Right lung (tissue), 10 donors: ENCODE measurements at places on chromosomes 11 and 22.

GRCh38 chr11:20088397-20089225, 71.7 kb downstream of the DBX1 start:
- DNase-seq: no peak

GRCh38 chr11:63745304-63746170, 23.0 kb downstream of the ZFTA start:
- no peak for DNase-seq

GRCh38 chr11:74535371-74536160, 42.0 kb upstream of the LIPT2 start:
- DNase-seq: no peak

DNA sequence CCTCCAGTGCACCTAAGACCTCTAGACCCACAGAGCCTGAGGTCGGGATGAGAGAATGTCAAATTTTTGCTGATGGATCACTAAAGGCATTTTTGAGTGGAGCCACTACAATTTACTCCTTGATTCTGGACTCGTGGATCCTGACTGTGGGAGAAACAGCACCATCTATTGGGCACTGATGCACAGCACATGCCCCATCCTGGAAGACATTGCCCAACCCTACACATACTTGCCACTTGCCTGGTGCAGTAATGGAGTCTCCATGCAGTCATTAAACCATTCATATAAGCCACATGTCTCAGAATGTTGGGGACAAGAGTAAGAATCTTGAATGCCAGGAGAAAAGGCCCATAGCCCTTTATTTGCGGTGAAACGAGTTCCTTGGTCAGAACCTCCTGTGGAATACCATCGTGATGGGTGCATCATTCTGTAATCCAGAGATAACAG, 103.9 kb downstream of the GGTLC2 start:
- DNase-seq: no peak

DNA sequence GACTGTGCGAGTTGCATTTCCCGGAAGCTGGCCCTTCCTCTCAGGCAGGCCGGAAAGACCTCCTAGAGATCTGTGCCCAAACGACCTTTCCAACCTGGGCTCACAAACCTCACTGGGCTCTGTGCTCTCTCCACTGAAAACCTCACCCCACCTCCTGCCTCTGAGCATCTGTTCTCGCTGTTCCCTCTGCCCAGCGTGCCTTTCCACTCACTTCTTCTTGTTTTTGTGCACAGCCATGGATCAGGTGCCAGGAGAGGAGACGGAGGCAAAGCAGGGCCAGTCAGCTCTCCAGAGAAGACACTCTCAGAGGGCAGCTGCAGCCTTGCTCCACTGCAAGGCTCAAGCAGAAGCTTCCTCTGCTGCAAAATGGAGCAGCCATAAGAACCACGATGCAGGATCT, 10.9 kb upstream of the CPT1A start:
- no peak for DNase-seq

- DNase-seq: no peak
These were observed 616 bp downstream of the BTBD10 start for GRCh38 chr11:13462311-13462900.

- DNase-seq: no peak
These were observed 14.2 kb downstream of the DDX10 start for GRCh38 chr11:108679045-108679444.

- no peak for DNase-seq
These were observed 104.9 kb downstream of the GAB2 start for GRCh38 chr11:78312712-78313111.

GRCh38 chr11:17901481-17901880, 111.4 kb downstream of the SERGEF start:
- no peak for DNase-seq

DNA sequence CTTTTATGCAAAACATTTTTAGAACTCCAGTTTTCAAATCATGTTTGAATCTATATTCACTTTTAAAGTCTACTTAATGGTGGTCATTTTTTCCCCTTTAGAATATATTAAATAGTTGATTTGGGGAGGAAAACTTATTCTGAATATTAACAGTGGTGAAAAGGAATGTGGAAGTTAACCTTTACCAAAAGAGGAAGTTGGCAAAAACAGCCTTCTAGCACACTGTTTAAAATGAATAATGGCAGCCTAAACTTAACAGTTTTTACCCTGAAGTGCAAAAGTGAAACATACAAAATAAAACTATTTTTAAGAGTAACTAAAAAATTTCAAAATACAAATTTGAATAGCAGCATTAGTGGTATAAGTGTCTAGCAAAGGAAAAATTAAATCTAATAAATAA, 86.4 kb downstream of the GRK3 start:
- no peak for DNase-seq

DNA sequence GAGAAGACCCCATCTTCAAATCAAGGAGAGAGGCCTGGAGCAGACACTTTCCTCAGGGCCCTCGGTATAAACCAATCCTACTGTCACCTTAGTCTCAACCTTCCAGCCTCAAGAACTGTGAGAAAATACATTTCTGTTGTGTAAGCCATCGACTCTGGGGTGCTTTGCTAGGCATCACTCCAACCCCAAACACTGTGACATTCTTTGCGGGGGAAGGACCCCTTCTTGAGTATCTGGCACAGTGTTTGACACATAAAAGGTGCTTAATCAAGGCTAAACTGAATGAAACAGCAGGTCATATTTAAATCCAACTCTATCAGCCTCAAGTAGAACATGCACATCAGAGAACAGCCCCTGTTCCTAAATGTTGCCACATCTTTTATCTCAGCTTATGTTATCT, 558.1 kb downstream of the INSC start:
- DNase-seq: no peak

DNA sequence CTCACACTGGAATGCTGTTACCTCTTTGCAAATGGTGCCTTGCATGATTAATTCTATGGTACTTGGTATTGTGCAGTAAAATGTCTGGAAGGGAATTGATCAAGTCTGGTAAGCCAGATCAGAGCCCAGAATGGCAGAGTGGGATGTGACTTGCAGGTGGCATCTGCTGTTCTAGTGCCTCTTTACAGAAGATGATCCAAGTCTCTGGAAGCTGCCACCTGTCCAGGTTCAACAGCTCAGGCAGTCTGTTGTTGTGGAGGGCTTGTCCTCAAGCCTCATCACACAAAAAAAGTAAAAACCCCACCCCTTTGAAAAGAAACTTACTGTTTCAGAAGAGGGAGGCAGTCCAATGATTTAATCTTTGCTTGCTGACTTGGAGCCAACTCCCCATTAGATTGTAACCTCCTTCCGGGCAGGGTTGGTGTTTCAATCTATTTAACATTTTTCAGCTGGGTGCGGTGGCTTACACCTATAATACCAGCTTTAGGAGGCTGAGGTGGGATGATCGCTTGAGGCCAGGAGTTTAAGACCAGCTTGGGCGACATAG, 17.1 kb downstream of the ZNRF3 start:
- DNase-seq: no peak

DNA sequence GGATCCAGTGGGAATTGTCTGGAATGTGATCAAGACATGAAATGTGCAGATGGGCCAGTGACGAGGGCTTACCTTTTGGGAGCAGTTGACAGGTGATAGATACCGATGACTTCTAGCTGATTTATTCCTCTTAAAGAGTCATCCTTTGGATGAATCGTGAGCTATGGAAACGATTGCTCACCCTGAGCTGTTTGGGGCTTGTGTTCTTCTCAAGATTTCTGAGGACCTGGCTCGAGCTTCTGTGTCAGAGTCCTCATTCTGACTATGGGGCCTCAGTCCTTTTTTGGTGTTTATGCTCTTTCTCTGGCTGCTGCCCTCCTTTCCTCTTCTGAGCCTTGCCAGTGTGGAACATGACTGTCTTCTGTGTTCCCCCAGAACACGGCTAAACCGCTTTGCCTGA, 11.9 kb upstream of the AMPD3 start:
- no peak for DNase-seq

GRCh38 chr22:42343531-42344081, 73.2 kb upstream of the TCF20 start:
- no peak for DNase-seq

- no peak for DNase-seq
These were observed 166.0 kb upstream of the RASSF10 start for GRCh38 chr11:12842933-12843636.

GRCh38 chr11:9626496-9627394, 37.1 kb upstream of the SWAP70 start:
- no peak for DNase-seq

- no peak for DNase-seq
These were observed 10.8 kb upstream of the CLDN5 start for GRCh38 chr22:19535001-19535400.

GRCh38 chr11:81897639-81898038, 836.0 kb downstream of the FAM181B start:
- no peak for DNase-seq

DNA sequence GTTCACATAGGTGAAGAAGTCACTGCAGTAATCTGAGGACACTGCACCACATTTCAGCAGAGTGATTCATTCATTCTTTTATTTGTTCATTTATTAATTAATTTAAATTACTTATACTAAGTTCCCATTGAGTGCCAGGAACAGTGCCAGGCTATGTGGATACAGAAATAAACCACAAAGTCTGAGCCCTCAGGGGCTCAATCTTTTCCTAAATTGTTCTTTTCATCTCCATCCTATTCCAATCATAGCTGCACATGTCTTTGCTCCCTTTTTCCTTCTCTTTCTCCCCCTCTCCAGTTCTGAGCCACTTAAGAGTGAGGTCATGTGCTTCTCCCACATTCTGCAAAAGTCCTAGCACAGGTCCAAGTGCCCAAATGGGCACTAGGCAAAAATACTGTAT, 4.9 kb downstream of the SYTL2 start:
- DNase-seq: no peak

GRCh38 chr22:44102856-44103255, 77.9 kb upstream of the PARVG start:
- DNase-seq: no peak

GRCh38 chr11:32821917-32822560, 7.7 kb upstream of the PRRG4 start:
- no peak for DNase-seq

- DNase-seq: no peak
These were observed 1.4 kb downstream of the CEP57 start for GRCh38 chr11:95791709-95792033.

- DNase-seq: no peak
These were observed 1.0 kb downstream of the BLID start for GRCh38 chr11:122114976-122115375.

DNA sequence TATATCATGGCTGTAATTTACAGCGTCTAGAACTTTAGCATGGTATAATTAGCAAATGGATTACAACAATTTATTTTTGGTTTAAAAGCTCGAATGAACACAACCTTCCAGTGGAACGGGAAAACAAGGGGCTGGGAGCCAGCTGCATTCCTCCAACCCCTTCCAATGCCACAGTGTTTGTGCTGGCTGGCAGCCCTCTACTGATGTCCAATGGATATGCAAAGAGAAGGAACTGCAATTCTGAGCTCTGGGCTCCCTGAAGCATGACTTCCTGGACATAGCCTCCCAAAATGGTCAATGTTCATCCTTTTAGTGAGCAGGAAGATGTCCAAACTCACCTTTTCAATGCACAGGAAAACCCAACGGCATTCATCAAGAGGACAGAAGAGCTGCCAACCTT, 288.3 kb downstream of the TENM4 start:
- DNase-seq: no peak

GRCh38 chr11:124722176-124722575, 17.6 kb upstream of the NRGN start:
- no peak for DNase-seq

DNA sequence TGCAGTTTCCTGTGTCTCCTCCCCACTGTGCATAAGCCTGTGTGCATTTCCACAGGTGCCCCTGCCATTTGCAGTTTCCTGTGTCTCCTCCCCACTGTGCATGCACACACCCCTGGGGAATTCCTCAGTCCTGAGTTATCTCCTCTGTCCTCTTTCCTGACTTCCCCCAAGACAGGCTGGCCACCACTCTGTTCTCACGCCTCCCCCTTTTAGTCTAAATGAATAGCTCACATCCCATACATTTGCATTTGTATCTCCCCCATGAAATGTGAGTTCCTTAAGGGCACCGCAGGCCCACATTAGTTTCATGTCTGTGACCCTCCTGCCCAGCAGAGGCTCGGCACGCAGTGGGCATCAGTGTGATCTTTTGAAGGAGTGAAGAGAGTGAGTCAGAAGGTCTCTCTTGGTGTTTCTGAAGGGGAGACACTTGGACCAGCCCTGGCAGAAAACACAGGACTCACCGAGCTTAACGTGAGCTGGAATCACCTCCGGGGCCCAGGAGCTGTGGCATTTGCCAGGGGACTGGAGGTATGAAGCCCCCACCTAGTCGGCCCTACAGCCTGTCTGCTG, 6.2 kb downstream of the LRRC74B start:
- no peak for DNase-seq

DNA sequence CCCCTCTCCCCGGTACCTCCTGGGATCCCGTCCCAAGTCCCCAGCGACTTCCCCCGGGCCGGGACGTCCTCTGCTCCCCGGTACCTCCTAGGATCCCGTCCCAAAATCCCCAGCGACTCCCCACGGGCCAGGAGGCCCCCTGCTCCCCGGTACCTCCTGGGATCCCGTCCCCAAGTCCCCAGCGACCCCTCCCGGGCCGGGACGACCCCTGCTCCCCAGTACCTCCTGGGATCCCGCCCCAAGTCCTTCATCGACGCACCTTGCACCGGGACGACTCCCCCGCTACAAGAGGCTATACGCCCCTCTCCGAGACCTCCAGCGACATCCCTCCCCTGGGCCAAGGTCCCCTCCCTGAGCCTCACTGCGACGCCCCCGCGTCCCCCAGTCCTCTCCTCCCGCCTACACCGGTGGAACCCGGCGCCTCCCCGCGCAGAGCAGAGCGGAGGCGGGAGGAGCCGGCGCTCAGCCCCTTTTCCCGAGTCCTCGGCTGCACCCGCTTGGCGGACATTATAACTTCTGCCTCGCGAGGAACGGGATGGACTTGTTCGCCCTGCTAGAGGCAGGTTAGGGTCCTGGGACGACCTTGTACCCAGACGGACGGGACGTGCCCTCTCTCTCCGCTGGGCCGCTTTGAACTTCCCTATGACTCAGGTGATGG, 912 bp downstream of the KREMEN1 start:
- DNase-seq: peak; percentile 45

DNA sequence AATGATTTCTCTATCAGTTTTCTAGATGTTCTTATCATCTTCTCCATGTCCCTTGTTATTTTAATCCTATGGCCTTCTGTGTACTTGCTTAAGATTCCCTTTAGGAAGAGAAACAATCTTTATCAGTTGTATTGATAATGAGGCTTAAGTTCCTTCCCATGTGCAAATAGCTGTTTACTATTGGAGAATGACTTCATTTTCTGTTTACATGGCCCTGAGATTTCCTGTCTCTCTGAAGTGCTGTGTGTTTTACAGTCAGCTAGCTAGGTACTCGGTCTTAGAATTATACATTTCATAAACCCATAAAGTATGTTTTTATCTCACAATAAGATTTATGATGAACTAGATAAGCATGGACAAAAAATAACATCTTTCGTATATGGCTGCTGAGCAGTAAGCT, 67.5 kb upstream of the CCDC179 start:
- no peak for DNase-seq
